ENCODE measurements at places on chromosomes 13 and 19.

DNA sequence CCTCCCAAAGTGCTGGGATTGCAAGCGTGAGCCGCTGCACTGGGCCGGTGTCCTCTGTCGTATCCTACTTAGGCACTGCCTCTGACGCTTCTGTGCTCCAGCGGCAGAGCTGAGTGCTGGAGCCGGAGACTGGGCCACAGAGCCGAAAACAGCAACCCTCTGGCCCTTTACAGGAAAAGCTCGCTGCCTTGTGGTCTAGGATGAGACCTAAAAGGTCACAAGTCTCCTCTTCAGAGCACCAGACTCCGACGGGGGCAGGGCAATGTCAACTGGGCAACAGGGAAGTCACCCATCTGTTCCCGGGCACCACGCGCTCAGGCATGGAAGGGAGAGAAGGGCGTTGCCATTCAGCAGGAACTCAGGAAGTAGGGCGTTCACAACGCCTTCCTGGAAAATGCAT lies 91.7 kb downstream of the GADD45B start:
- DNase-seq, result peak; percentile 71

GRCh38 chr13:102440259-102440936 lies 38.5 kb upstream of the FGF14 start:
- peak; percentile 59 for DNase-seq

- DNase-seq, result peak; percentile 36
Measured at GRCh38 chr13:113526466-113527220, 36.1 kb upstream of the DCUN1D2 start.

DNA sequence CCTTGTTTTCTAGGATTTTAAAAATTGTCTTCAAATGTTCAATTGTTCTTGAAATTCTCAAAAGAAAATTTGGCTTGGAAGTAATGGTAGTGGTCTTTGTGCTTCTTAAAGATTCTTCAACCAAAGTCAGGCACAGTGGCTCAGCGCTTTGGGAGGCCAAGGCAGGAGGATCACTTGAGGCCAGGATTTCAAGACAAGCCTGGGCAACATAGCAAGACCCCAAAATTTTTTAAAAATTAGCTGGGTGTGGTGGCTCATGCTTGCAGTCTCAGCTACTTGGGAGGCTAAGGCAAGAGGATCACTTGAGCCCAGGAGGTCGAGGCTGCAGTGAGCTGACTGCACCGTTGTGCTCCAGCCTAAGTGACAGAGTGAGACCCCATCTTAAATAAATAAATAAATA lies 153.5 kb upstream of the ZNF507 start:
- DNase-seq, result no peak

DNA sequence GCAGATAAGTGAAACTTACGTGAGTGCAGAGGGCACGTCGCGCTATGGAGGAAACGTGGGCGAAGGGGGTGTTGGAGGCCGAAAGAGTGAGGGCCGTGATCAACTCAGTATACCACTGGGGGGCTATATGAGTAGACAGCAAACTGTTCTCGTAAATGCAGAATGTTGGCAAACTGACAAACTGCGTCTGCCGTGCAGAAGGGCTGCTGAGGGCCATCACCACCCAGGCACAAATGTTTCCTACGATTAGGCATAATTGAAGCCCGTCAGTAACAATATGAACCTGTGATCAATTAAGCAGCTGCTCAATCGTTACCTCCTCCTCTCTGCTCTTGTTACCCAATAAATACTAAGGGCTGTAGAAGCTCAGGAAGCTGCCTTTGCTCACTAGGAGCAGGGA lies 17.3 kb upstream of the MADCAM1 start:
- no peak for DNase-seq

DNA sequence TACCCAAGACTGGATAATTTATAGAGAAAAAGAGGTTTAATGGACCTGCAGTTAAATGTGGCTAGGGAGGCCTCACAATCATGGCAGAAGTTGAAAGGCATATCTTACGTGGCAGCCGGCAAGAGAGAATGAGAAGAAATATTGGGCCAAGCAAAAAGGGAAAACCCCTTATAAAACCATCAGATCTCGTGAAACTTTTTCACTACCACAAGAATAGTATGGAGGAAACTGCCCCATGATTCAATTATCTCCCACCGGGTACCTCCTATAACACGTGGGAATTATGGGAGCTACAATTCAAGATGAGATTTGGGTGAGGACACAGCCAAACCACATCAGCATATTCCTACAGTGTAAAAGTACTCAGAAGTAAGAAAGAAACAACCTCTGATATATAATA lies 4.7 kb upstream of the KBTBD7 start:
- DNase-seq, result no peak

- no peak for DNase-seq
Measured at GRCh38 chr13:113630804-113631203, 27.2 kb downstream of the ATP4B start.

- no peak for DNase-seq
Measured at GRCh38 chr13:80473695-80474094, 132.8 kb upstream of the SPRY2 start.

GRCh38 chr13:31896427-31896826 lies 135.1 kb upstream of the FRY start:
- no peak for DNase-seq

DNA sequence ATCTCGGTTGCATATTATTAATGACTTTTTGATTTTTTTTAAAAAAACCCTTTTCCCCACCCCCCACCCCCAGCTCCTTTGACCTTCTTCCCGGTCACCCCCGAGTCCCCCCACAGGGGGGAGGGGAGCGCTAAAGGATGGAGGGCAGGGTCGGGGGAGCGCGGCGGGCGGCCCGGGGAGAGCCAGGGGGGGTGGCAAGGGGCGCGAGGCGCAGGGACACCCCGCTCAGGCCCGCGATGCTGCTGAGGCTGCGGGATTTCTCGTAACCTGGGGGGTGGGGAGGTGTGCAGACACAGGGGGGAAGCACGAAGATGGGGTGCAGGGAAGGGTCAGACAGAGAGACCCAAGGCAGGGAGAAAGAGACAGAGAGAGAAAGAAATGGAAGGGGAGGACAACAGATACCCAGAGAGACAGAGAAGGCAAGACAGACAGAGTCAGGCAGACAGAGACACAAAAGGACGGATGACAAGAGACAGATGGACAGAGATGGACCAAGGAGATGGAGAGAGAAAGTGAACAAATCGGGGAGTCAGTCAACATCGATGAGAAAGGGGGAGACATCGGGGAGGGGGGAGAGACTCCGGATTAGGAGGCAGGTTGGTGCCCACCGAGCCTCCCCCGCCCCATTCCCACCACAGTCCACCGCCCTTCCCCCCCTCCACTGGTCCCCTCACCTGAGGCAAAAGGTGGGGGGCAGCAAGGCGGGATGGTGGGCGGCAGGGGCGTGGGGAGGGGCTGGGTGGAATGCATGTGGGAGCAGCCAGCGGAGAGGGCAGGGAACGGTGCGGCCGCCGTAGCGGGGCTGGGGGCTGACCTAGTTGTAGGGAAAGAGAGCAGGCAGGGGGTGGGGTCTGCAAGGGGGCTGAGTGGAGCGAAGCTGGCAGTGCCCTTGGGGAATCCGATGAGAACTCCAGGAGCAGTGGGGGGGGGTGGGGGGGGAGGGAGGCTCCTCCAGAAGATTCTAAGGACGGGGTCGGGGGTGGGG lies 14.2 kb downstream of the KCNC3 start:
- no peak for DNase-seq

DNA sequence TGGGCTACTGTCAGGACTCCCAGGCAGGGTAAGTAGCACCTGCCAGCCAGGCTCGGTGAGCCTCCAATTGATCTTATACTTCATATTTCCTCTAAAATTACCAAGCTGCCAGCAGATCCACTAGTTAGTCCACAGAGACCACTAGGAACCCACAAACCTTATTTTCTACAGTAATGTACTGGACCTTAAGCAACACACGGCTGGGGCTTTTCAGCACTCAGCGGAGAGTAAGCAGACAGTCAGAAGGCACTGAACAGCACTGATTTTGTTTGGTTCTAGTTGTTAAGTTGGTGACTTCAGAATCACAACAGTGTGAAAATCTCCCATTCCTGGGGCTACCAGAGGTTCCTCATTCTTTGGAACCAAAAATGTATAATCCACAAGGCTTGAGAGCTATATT lies 56.1 kb downstream of the MRPL57 start:
- DNase-seq, result no peak

GRCh38 chr19:12723641-12724426 lies at the start of gene TNPO2:
Gene TNPO2, minus strand, starts transcription at chr19:12723932. Its CDS starts 2,955 bp downstream, at chr19:12720977.
- DNase-seq, result peak; percentile 69

- no peak for DNase-seq
Measured at GRCh38 chr19:35730326-35730725, 11.9 kb downstream of the IGFLR1 start.

DNA sequence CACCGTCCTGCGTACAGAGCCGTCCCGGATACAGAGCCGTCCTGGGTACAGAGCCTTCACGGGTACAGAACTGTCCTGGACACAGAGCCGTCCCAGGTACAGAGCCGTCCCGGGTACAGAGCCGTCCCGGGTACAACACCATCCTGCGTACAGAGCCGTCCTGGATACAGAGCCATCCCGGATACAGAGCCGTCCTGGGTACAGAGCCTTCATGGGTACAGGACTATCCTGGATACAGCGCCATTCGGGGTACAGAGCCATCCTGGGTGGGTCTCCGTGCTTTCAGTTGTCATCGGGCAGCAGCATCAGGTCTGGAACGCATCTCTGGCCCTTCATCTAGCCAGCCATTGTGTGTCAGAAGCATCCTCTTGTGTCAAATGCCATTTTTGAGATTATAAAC lies 222.3 kb upstream of the SOX1 start:
- no peak for DNase-seq

- DNase-seq, result no peak
Measured at GRCh38 chr13:113063091-113063491, 42.5 kb upstream of the F7 start.

- DNase-seq, result no peak
Measured at GRCh38 chr13:40124633-40125015, 469.2 kb downstream of the COG6 start.

GRCh38 chr19:35851213-35852028 lies 883 bp downstream of the NPHS1 start:
- no peak for DNase-seq

DNA sequence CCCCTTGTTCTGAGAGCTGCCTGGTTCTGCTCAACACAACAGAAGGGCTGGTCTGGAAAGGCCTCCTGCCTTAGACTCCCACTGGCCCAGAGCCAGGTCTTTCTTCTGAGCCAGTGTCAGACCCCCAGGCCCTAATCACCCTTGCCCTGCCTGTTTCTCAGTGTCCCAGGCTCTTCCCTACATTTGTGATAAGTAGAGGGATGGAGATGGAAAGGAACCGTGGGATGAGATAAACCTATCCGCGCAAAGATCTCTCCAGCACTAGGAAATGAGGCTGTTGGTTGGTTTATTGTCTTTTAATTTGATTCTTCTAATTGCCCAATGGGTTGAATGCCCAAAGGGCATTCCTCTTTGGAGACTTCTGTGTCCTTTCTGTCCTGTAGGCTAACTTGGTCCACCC lies 470.0 kb downstream of the TSHZ3 start:
- no peak for DNase-seq

DNA sequence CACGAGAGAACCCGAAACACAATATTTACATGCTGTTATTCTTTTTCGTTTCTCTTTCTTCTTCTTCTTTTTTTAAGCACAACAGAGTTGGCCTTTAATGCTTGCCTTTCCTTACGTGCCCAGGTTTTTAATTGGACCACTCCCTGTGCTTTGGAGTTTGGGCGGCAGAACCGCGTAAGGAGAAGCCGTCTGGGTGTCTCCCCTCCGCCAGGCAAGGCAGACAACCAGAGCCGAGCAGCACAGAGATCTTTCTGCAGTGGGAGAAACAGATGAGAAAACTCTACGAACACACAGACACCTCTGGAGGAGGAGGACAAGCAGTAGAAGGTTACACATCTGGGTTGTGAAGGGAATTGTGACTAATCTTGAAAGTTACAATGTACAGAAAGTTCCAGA lies 150.0 kb upstream of the UBL3 start:
- DNase-seq, result peak; percentile 46

GRCh38 chr13:52067237-52067636 lies 42.7 kb downstream of the UTP14C start:
- DNase-seq, result no peak

DNA sequence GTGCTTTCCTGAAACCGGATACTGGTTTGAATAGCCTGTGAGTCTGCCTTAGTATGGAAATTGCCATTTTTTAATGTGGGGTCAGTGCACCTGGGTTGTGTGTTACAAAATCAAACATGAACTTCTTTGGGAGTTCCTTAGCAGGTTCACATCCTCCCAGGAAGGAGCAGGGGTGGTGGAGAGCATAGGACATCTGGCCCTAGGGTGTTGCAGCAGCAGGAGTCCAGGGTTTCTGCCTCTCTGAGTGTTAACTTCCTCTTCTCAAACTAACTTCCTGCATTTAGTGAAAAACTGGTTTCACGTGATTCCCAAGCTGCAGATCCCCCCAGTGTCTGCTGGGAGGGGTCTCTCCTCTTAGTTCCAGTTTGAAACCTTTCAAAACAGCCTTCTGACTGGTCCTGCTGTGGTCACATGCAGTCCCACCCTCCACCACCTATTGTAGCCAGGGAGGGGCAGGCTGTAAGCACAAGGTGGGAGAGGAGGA lies 7.2 kb downstream of the RNASEH2B start:
- DNase-seq, result peak; percentile 31

- DNase-seq, result no peak
Measured at GRCh38 chr19:46480415-46480814, 9.1 kb upstream of the PNMA8A start.

DNA sequence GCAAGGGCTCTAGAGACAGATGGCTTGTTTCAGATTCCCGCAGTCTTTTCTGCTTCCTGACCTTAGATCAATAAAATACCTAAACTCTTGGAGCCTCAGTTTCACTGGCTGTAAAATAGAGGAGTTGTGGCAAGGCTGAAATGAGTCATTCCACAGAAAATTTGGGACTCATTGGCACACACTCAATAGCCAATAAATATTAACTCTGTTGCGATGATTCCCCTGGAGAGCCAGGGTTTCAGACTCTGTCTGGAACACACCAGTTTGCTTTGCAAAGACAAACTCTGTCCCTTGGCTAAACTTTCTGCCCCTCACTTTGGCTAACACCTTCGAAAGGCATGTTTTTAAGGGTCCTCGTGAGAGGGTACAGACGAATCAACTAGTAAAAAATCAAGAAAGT lies 18.1 kb upstream of the UBE2L5 start:
- no peak for DNase-seq

GRCh38 chr13:73428706-73429105 lies 369.9 kb downstream of the KLF5 start:
- no peak for DNase-seq

GRCh38 chr19:12938779-12939601 lies 581 bp downstream of the CALR start:
- no peak for DNase-seq

GRCh38 chr19:57103573-57104277 lies 16.1 kb upstream of the USP29 start:
- DNase-seq, result peak; percentile 31

Measured in left colon (tissue), 2 donors.